ENCODE measurements at places on chromosomes 5 and 9.

- no peak for DNase-seq
Observed at GRCh38 chr5:38284384-38284783, 26.0 kb downstream of the EGFLAM start.

- DNase-seq = peak; percentile 47
Observed at GRCh38 chr5:98401656-98402055, 371.8 kb upstream of the RGMB start.

GRCh38 chr5:103510851-103511553 lies 51.6 kb downstream of the NUDT12 start:
- DNase-seq = peak; percentile 66

DNA sequence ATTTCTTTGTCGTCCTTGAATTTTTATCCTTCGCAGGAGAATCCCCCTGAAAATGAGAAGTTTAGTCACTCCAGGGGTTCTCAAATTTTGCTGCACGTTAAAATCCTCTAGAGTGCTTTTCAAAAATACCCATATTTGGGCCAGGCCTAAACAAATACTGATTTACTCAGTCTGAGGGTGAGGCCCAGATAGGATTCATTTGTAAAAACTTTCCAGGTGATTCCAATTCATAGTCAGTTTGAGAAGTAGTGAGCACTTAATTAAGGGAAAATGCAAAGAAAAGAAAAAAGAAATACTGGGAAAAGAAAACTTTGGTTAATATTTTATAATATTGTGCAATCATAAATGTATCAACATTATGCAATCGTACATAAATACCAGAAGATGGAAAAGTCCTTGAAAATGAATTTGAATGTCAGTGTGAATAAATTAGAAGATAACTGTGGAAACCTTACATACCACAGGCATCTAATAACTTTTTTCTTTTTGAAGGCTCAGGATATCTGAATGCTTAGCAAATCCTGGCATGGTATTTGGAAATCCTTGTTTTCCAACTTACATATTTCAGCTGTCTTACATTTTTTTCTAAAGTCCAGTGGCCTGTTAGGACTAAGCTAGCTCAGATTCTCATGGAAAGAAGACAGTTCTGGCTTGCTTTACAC lies 116.5 kb upstream of the DAPK1 start:
- DNase-seq = peak; percentile 92

Data from fibroblast of upper back skin (primary cell).